Suprapubic skin (tissue), 4 donors: ENCODE measurements at places on chromosomes 12 and 14. TPM values are rescaled to one million over a fixed set of nuclear protein-coding genes. Genes with fewer than 3 reads are reported as not detected.

OLR1 gene
- total RNA-seq: not detected

KLRC2 gene
- total RNA-seq: not detected

GEMIN2 gene
- 10.2 TPM for total RNA-seq

CAPZA3 gene
- not detected for total RNA-seq

SYT10 gene
- not detected for total RNA-seq

MSRB3 gene
- total RNA-seq: 5.2 TPM

RNU7-1 gene
- total RNA-seq: not detected

SCYL2 gene
- total RNA-seq: 25.4 TPM

RAD9B gene
- not detected for total RNA-seq

DNA sequence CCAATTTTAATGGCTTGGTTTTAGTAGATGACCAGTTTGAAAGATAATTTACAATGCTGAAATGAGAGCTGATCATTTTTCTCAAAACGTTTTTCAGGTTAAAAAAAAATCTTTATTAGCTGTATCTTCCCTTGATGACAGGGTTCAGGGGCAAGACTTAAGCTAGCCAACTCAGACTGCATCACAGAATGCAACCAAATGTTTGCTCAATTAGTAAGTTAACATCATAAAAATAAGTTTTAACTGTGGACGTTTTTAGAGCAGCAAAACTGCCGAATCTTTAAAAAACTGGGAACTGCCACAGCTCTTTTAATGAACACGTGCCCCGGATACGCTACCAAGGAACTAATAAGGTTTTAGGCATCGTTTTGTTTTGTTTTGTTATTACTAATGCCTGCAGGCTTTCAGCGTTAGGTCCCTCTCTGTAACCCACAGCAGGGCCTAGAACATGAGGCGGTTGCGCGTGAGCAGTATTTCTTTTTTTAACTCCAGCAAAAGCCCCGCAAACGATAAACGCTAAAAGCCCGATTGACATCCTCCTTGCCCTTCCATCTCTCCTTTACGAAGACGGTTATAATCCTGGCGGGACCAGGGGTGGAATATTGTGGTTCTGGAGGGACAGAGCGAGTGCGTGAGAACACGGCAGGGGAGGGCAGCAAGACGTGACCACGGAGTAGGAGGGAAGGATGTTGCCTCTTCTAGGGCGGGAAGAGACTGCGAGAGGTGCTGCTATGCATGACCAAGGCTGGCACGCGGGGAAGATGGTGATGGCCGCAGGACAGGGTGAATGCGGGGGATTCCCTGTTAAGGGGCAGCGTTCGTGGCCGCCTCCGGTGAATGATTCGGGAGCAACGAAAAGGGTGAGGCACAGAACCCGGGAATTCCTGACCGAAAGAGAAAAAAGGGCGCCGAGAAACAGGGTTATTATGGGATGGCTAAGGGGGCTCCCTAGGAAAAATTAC lies 652 bp downstream of the SUPT16H start:
- peaks cover 25% of the 10 kb centered on the region for H3K4me1 ChIP-seq
- peak; percentile 78 for DNase-seq
- peak overlapping the region; percentile 67 for H3K4me3 ChIP-seq
- H3K27me3 ChIP-seq: no peaks in the 10 kb centered on the region

DNA sequence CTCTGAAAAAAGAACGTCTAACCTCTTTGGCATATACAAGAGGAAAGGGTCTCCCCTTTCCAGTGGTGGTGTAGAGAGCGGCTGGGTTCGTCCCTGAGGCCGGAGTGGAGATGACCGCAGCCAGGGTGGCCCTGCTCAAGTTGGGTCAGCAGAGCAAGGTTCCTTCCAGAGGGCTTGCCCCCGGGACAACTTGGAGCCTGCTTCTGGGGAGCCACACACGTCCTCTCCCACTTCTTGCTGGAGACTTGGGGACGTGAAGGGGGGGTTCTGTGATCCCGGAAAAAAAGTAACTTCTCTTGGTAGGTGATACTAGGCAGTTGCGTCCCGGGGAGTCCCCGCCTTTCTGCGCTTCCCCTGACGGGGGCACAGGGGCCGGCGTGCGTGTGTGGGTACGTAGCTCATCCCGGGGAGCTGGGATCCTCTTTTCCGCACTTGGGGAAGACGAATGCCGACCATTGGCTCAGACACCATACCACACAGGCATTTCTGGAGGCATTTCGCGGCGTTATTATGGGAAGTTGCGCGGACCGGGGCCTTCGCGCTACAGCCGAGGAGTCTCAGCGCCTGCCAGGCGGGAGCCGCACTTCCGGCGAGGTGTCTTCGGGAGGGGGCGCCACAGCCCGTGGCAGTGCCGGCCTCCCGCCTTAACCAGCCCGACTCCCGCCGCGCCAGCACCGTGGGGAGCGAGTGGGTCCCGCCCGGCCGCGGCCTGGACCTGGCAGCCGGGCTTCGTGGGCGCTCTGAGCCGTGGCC lies 14.8 kb upstream of the PAX9 start:
- H3K4me1 ChIP-seq: peaks cover 20% of the 10 kb centered on the region
- H3K4me3 ChIP-seq: peak overlapping the region; percentile 62
- H3K36me3 ChIP-seq: no peaks in the 10 kb centered on the region
- H3K27me3 ChIP-seq: peaks cover 82% of the 10 kb centered on the region
- no peak overlapping the region for H3K27ac ChIP-seq
- DNase-seq: no peak

- H3K4me3 ChIP-seq: no peak overlapping the region
- DNase-seq: no peak
- no peaks in the 10 kb centered on the region for H3K36me3 ChIP-seq
- H3K4me1 ChIP-seq: no peaks in the 10 kb centered on the region
Measured at GRCh38 chr12:107461222-107461975, 224.2 kb upstream of the PWP1 start.

DNA sequence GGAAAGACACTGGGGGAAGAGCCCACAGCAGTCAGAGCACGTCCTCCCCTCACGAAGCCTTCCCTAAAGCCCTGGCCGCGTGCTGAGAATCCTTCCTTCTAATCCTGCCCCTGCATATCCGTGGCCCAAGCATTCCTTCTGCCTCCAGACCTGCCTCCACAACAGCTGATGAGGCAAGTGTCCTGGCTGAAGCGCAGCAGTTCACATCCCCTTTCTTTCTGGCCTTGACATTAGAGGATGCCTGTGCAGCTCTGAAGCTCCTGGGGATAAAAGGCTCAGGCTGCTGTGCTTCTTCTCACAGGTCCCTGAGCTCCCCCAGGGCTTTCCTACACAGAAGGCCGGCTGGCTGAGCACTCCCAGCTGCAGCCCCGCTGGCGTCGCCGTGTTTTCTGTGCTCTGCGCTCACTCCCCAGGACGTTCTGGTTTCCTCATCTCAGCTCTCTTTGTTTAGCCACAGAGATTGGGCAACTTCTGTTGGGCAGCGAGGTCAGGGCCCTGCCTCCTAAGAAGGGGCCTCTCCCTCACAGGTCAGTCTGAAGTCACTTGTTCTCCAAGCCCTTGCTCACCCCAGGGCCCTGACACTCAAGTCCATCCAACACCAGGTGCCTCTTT lies 45.8 kb downstream of the NINJ2 start:
- no peak for DNase-seq
- no peak overlapping the region for H3K4me3 ChIP-seq
- H3K36me3 ChIP-seq: no peaks in the 10 kb centered on the region
- H3K27ac ChIP-seq: no peak overlapping the region
- no peaks in the 10 kb centered on the region for H3K27me3 ChIP-seq
- peaks cover 28% of the 10 kb centered on the region for H3K4me1 ChIP-seq

GRCh38 chr12:89874146-89874545 lies 165.5 kb upstream of the ATP2B1 start:
- DNase-seq: no peak
- no peaks in the 10 kb centered on the region for H3K36me3 ChIP-seq
- no peak overlapping the region for H3K27ac ChIP-seq
- peaks cover 4% of the 10 kb centered on the region for H3K4me1 ChIP-seq
- no peak overlapping the region for H3K4me3 ChIP-seq

GRCh38 chr12:88399811-88400210 lies 180.5 kb downstream of the KITLG start:
- no peaks in the 10 kb centered on the region for H3K36me3 ChIP-seq
- H3K4me3 ChIP-seq: no peak overlapping the region
- no peak overlapping the region for H3K27ac ChIP-seq
- peaks cover 9% of the 10 kb centered on the region for H3K4me1 ChIP-seq
- DNase-seq: no peak
- H3K27me3 ChIP-seq: no peaks in the 10 kb centered on the region

DNA sequence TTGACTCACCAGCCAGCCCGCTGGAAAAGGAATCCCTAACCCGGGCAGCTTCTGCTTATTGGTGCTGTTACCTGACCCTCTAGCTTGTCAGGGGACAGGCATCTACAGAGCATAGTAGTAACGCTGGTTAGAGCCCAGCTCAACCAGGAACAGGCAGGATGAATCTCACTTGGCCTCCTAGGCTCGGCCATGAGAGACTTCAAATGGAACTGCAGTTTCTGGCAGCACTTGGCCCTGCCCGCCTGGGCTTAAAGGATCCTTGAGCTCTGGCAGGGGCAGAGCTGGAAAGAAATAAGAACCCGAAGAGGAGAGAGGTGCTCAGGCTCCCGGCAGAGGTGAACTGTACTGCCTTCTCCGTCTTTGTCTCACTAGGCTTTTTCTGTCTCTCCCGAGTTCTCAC lies 2.3 kb upstream of the LHX5 start:
- no peak overlapping the region for H3K27ac ChIP-seq
- DNase-seq: no peak
- H3K27me3 ChIP-seq: peaks cover 100% of the 10 kb centered on the region

- no peak overlapping the region for H3K4me3 ChIP-seq
- no peaks in the 10 kb centered on the region for H3K27me3 ChIP-seq
- no peaks in the 10 kb centered on the region for H3K4me1 ChIP-seq
- H3K36me3 ChIP-seq: no peaks in the 10 kb centered on the region
- no peak for DNase-seq
Measured at GRCh38 chr14:21852061-21852664, 178.5 kb upstream of the OR4E1 start.

DNA sequence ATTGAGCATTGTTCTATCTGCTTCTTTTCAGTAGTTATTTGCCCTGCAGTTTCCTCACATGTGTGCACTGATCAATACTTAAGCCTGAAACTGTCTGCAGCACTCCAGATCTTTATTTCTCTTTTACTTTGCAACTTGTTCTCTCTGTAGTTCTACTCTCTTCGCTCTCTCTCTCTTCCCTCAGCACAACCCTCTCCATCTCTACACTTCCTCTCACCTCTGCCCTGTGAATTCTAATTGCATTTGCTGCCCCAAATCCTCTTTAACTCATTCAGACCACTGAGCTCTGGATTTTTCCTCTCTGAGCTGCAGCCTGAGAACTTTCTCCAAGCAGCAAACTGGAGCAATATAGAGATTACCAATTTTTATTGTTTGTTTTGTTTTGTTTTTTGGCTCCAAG lies 1035.5 kb downstream of the FSCB start:
- no peaks in the 10 kb centered on the region for H3K36me3 ChIP-seq
- no peak overlapping the region for H3K27ac ChIP-seq
- no peak for DNase-seq
- no peaks in the 10 kb centered on the region for H3K27me3 ChIP-seq

DNA sequence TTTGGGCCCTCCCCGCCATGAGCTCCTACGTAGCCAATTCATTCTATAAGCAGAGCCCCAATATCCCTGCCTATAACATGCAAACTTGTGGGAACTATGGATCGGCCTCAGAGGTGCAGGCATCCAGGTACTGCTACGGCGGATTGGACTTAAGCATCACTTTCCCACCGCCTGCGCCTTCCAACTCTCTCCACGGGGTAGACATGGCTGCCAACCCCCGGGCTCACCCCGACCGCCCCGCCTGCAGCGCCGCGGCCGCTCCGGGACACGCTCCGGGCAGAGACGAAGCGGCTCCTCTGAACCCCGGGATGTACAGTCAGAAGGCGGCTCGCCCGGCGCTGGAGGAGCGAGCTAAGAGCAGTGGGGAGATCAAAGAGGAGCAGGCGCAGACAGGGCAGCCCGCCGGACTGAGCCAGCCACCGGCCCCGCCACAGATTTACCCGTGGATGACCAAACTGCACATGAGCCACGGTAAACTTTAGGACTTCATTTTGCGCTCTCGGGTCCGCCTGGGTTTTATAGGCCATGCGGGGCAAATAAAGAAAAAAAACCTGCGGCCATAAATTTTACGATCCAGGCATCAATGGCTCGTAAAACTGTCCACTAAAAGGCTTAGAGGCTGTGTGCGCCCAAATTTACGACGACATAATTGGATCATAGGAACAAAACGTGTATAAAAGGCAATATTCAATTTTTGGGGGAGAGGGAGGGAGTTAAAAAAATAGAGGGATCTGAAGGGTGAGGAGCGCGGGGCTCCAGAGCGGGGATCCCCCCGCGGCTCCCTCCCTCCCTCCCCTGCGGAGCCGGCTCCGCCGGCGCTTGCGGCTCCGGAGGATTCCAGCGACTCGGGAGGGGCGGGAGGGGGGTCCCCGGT lies 493 bp downstream of the HOXC5 start:
- peaks cover 38% of the 10 kb centered on the region for H3K27me3 ChIP-seq
- DNase-seq: no peak
- H3K27ac ChIP-seq: peak overlapping the region; percentile 47
- H3K4me1 ChIP-seq: peaks cover 83% of the 10 kb centered on the region
- peak overlapping the region; percentile 51 for H3K4me3 ChIP-seq
- no peaks in the 10 kb centered on the region for H3K36me3 ChIP-seq

GRCh38 chr12:111246477-111247011 lies 122.4 kb downstream of the PHETA1 start:
- H3K36me3 ChIP-seq: no peaks in the 10 kb centered on the region
- H3K27ac ChIP-seq: no peak overlapping the region
- H3K27me3 ChIP-seq: peaks cover 40% of the 10 kb centered on the region
- no peak overlapping the region for H3K4me3 ChIP-seq
- no peak for DNase-seq

DNA sequence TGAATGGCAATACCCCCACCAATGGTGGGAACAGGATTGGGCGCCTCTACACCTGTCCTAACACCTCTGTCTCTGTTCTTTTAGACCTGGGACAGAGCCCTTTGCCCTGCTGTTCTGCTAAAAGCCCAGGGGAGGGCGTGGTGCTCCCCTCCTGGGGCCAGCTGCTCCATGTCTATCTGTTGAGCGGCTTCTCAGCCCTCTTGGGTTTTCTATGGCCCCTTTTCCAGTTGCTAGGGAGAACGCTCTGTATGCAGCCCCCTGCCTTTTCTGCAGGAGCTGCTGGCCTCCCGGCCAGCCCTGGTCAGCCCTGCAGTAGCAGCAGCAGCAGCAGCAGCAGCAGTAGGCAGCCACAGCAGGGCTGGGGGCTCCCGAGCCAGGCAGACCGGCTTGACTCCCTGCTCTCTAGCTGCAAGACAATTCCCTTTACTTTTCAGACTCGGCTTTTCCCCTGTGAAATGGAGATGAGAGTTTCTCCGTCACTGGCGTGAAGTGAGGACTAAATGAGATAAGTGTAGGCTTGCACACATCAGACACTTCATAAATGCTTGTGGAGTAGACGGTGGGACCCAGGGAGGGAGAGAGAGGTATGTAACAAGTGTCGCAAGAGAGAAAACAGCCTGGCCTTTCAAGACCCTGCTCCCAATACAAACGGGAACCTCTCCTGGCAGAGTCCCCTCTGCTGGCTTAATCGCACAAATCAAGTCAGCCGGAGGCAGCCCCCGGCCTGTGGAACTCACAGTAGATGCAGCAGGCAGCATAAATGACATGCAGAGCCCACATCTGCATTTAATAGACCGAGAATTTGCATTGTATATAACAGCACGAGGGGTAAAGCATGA lies 1.0 kb downstream of the RTL1 start:
- peaks cover 14% of the 10 kb centered on the region for H3K4me1 ChIP-seq
- no peak overlapping the region for H3K27ac ChIP-seq
- no peak for DNase-seq
- H3K36me3 ChIP-seq: no peaks in the 10 kb centered on the region
- no peak overlapping the region for H3K4me3 ChIP-seq

- peaks cover 19% of the 10 kb centered on the region for H3K4me1 ChIP-seq
- no peak overlapping the region for H3K4me3 ChIP-seq
- no peaks in the 10 kb centered on the region for H3K27me3 ChIP-seq
Measured at GRCh38 chr12:6754411-6754810, 1.5 kb upstream of the MLF2 start.

GRCh38 chr14:96066976-96067375 lies 27.8 kb downstream of the C14orf132 start:
- H3K27me3 ChIP-seq: no peaks in the 10 kb centered on the region
- no peak overlapping the region for H3K27ac ChIP-seq
- no peak overlapping the region for H3K4me3 ChIP-seq
- H3K4me1 ChIP-seq: no peaks in the 10 kb centered on the region
- H3K36me3 ChIP-seq: no peaks in the 10 kb centered on the region
